ENCODE measurements at places on chromosomes 2 and 18.

DNA sequence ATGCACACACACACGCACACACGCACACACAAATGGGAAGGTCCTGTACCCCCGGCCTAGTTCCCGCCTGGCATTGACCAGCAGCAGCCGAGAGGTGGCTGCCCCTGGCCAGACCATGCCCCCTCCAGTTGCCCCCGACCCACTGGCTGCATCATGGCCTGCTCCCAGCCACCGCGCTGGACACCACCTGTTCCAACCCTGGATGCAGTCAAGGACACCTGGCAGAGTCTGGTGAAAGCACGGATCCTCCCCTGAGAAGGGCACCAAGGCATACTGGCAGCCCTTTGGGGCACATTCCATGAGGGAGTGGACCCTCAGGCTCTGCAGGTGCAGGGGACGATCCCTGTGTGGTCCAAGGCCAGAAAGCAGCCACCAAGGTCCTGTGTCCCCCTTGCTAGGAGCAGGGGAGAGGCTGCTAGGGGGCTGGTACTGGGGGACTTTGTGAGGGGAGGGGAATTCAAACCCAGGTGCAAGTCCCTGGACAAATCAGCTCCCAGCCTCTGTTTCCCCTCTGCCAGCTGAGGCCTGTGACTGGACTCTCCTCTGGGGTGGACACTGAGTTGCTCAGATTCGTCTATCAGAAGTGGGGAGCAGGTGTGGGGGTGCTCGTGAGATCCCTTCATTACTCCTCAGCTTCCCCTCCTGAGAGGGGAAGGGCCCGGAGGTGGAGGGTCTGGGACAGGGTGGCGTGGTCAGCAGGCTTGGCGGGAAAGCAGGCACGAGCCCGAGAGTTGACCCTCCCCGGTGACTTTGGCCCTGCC lies 3.5 kb downstream of the ESPNL start:
- DNase-seq = no peak

DNA sequence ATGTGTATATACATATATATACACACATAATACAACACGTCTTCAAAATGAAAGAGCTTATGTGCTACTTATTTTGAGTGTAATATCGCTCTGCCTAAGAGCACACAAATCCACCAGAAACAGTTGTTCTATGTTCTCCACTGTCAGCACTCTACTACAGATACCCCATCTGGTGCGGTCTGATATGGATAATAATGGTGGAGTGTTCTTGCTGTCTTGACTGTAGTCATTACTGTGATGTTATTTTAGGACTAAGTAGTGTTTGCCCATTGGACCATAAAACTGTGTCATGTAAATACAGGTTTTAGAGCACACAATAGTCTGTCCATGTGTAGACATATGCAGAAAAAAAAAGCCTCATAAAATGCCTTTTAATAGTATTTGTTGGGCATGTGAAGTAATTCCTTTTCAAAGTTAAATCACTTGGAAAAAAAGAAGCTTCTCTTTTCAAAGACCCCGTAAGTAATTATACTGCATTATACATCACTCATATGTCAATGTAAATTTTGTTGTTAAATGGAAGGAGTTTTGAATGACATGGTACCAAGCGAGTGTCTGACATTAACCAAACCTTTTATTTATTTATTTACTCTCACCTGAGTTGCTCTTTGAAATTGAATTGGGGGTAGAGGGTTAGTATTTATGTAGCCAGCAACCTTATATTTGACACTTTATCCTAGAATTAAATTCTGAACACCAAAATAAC lies 1249.2 kb upstream of the ZEB2 start:
- DNase-seq = no peak

DNA sequence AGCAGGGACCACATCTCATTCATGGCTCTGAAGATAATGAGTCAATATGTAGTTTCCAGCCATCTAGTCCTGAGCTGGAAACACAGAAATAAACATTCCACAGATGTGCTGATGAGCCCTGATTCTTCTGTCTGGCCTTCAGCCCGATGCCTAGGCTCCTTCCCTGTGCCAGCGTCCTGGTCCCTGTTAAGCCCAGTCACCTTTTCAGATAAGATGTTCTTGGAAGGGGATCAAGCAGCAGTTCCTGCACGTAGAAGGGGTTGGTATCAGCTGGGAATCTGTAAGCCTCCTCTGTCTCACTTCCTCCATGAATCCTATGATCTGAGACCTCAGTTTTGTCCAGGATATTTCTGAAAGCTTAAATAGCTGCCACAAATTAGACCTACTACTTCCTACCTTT lies 149.3 kb downstream of the TTC32 start:
- DNase-seq = no peak

DNA sequence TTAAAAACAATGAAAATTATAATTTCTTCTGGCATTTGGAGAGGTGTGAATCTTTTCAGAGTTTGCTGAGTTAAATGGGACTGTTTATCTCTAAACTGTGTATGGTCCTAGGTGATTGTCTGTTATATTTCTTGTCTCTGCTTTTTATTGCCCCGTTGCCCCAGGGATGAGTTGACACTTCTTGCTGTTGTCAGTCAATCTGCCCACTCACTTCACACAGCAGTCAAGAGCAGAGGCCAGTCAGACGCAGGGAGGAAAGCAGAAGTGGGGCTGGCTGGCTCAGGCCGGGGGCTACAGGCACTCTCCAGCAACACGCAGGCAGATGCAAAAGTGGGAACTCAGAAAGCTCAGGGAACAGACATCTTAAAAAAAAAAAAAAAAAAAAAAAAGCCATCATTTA lies 365.2 kb downstream of the CLIP4 start:
- no peak for DNase-seq

GRCh38 chr18:26574958-26575864 lies 26.9 kb upstream of the KCTD1 start:
- no peak for DNase-seq

DNA sequence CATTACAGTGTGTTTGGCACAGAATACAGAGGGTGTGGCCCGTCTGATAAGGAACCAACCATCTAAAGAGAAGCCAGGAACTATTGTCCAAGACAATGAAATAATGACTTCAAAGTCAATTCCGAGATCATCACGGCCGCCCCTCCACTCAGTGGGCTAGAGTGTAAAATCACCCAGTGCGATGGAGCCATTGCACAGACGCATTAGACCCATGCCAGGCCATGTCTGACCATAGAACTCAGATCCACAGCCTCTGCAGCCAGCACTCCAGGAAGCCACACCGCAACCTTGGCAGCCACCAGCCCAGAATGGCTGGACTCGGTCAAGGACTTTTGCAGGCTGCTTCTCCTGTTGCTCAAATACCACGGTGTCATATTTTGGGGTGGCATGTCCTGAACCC lies 835.7 kb downstream of the DCDC2C start:
- DNase-seq = no peak

- DNase-seq = no peak
These were observed 28.6 kb downstream of the MARCO start for GRCh38 chr2:118970396-118971135.

DNA sequence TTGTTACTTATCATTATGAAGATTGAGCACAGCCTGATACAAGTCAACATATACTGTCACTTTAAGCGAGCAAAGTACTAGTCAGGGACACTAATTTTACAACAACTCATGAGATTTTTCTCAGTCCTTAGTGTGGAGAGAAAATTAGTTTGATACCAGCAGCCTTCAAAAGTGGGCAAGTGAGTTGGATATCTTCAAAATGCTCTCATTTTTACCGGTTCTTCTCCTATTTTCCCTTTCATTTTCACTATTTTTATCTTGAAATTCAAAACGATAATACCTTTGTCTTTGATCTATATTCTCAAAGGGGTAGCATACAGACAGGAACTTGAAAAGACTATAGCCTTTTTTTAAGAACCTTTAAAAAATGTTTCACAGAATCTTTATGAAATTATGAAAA lies 52.0 kb upstream of the UBXN4 start:
- no peak for DNase-seq

GRCh38 chr2:16241166-16242160 lies 301.1 kb downstream of the MYCN start:
- no peak for DNase-seq

- DNase-seq = no peak
These were observed 16.0 kb downstream of the TMEM177 start for GRCh38 chr2:119694845-119695521.

DNA sequence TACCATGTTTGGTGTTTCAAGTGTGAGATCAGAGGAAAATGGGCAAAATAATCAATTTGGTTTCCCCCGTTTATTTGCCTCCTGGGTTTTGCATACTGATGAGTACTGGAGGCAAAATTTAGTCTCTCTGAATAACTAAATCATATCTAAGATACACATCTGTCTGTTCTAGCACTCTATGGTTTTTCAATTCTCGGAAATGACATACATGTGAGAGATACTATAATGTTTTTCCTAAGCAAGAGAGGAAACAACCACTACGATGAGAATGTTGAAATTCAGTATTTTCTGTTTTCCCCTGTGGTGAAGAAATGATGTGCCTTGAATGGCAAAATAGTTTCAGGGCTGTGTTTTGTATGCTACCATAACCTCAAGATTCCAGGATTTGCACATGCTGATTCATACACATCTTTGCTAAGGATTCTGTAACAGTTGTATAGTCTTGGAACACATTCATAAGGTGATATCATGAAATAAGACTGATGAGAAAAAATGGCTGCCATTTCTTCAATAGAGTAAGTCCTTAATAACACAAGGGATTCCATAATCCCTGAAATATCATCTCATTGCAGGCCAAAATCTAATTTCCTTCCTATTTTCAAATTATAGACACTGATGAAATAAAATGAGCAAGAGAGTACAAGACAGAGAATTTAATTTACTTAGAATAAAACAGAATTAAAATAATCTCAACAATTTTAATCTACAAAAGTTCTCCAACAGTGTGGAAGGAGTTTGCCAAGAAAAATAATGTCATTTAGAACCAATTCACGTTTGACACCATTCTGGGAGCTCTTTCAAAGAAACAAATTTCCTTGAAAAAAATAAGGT lies 316.6 kb downstream of the FIGN start:
- no peak for DNase-seq

DNA sequence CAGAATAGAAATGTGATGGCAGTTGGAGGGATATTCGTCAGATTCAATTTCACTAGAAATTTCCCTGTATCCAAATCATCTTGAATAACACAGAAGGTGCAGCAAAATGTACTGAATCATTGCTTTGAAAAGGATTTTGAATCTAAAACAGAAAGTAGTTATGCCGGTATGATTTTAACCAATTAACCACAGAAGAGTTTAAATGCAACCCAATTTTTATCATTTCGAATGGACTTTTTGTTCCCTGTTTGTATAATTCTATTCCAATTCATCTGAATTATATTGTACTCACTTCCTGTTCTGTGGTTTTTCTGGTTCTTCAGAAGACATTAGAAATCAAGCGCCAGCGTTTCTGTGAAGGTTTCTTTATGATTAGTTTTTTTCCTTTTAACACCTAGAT lies 190.4 kb downstream of the MYO3B start:
- DNase-seq = no peak

DNA sequence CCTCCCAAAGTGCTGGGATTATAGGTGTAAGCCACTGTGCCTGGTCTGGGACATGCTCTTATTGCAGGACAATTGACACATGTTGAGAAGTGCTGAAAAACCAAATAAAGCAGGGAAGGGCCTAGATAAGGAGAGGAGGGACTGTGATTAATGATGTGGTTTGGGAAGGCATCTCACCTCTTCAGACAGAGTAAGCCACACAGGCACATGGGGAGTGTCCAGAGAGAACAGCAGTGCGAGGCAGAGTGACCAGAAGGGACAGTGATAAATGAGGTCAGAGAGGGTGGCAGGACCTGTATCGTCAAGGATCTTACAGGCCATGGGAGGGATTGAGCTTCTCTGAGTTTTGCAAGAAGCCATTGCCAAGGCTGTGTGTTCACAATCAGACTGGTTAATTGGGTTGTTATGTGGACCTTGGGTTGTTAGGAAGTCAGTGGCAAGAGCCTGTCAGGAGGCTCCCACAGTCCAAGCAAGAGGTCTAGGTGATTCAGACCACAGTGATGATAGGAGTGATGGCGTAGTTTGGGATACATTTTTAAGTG lies 58.5 kb downstream of the EIF5B start:
- no peak for DNase-seq

DNA sequence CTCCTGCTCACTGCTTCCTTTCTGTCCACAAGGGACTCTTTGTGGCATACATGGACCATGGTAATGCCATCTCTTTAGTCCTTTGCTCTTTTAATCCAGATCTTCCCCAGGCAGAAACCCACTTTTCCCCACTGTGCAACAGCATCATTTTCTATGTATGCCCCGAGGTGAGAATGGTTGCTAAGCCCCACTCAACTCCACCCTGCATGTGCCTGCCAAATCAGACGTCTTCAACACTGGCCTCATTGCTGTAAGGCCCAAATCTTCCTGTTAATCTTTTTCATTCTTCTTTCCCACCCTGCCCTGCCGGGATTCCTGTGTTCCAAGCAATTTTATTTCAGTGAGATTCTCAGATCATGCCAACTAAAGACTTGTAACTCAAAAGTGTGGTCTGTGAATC lies 328.4 kb downstream of the PAX3 start:
- no peak for DNase-seq

- DNase-seq = no peak
These were observed 372.9 kb upstream of the HS6ST1 start for GRCh38 chr2:128691526-128691925.

Measured in stimulated activated CD8-positive, alpha-beta memory T cell treated with anti-CD3 and anti-CD28 coated beads, Interleukin-4, amount 100 ng/mL, for 4 hours (primary cell).